ENCODE measurements at places on chromosomes 3 and 15. TPM values are rescaled to one million over a fixed set of nuclear protein-coding genes. Genes with fewer than 3 reads are reported as not detected.
A peak's percentile ranks its signal among the peaks of the same experiment; 100 is the strongest.

The THOC7 gene
- 63.6 TPM for total RNA-seq

The RTP4 gene
- 1.0 TPM for total RNA-seq

The STX19 gene
- not detected for total RNA-seq

The ALAS1 gene
- 69.7 TPM for total RNA-seq

The FRMD5 gene
- total RNA-seq: 25.5 TPM

The RTP3 gene
- total RNA-seq: not detected

DNA sequence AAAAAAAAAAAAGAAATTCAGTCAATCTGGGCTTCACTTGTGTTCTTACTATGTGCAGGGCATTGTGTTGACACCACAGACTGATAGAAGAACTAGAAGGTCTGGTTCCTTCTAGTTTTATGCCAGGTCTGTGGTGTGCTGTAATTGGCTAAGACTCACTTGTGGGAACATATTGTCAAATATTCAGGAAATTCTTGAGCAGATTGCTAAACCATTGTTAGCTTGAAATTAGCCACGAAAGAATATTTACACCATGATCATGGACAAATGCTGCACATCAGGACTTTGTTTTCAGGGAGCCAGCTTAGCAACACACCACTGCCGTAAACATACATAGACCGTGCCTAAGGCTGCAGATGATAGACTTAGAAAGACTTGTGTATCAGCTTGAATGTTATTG lies 74.6 kb downstream of the GTPBP8 start:
- no peaks in the 10 kb centered on the region for H3K36me3 ChIP-seq
- H3K27me3 ChIP-seq: no peaks in the 10 kb centered on the region
- DNase-seq: no peak
- no peak overlapping the region for H3K27ac ChIP-seq
- no peak overlapping the region for H3K4me3 ChIP-seq

DNA sequence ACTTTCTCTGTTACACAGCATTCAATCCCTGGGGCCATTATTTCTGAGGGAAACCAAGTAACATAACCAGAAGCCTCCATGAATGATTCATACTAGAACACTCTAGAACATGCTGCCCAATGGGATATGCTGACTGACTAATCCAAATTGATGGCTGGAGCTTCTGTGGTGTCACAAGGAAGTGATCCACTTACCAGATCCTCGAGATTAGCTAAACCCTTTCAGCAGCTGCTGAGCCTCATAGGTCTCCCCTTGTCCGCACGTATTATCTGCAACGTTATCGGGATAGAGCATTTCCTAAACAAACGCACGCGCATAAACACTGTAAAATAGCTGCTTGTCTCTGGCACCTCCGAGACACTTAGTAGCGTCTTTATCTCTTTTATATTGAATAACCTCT lies 61.2 kb upstream of the PROK2 start:
- H3K4me3 ChIP-seq: no peak overlapping the region
- no peaks in the 10 kb centered on the region for H3K36me3 ChIP-seq
- H3K4me1 ChIP-seq: no peaks in the 10 kb centered on the region
- H3K27ac ChIP-seq: no peak overlapping the region
- no peaks in the 10 kb centered on the region for H3K27me3 ChIP-seq

GRCh38 chr3:137201066-137201465 lies 243.3 kb downstream of the IL20RB start:
- H3K36me3 ChIP-seq: no peaks in the 10 kb centered on the region
- no peak for DNase-seq
- H3K27me3 ChIP-seq: no peaks in the 10 kb centered on the region
- H3K4me1 ChIP-seq: no peaks in the 10 kb centered on the region
- no peak overlapping the region for H3K27ac ChIP-seq

GRCh38 chr15:49696433-49696832 lies 75.6 kb downstream of the DTWD1 start:
- H3K27ac ChIP-seq: no peak overlapping the region
- H3K4me1 ChIP-seq: no peaks in the 10 kb centered on the region
- H3K27me3 ChIP-seq: no peaks in the 10 kb centered on the region
- H3K4me3 ChIP-seq: no peak overlapping the region
- DNase-seq: no peak
- H3K36me3 ChIP-seq: no peaks in the 10 kb centered on the region

GRCh38 chr3:122934251-122934650 lies 93.3 kb downstream of the SEMA5B start:
- no peaks in the 10 kb centered on the region for H3K36me3 ChIP-seq
- no peaks in the 10 kb centered on the region for H3K4me1 ChIP-seq
- H3K27ac ChIP-seq: no peak overlapping the region
- H3K27me3 ChIP-seq: no peaks in the 10 kb centered on the region
- no peak overlapping the region for H3K4me3 ChIP-seq

GRCh38 chr15:69666921-69667811 lies 214.5 kb downstream of the RPLP1 start:
- no peak overlapping the region for H3K4me3 ChIP-seq
- H3K4me1 ChIP-seq: peaks cover 23% of the 10 kb centered on the region
- DNase-seq: no peak

DNA sequence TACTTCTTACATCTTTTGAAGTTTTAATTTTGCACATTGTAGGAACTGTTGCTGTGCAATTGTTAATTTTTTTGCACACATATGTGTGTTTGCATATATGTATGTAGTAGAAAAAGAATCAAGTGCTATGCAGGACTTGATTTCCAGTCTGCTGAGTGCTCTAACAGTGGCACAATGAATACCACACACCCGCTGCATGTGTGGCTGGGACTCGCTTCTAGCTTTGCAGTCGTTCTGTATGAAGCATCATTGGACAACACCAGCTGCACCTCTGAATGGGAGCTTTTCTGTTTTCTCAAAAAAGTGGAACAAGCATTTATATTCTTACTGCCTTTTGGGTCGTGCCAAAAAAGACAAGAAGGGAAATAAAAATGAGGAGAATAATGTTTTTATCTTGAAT lies 564.7 kb downstream of the FOXP1 start:
- no peak for DNase-seq
- H3K27me3 ChIP-seq: no peaks in the 10 kb centered on the region
- H3K4me1 ChIP-seq: no peaks in the 10 kb centered on the region
- H3K36me3 ChIP-seq: peaks cover 11% of the 10 kb centered on the region

- no peaks in the 10 kb centered on the region for H3K27me3 ChIP-seq
- no peak for DNase-seq
- no peak overlapping the region for H3K27ac ChIP-seq
Observed at GRCh38 chr3:171827836-171828458, 15.2 kb upstream of the TMEM212 start.

- peak overlapping the region; percentile 87 for H3K27ac ChIP-seq
- no peaks in the 10 kb centered on the region for H3K27me3 ChIP-seq
- no peak for DNase-seq
Observed at GRCh38 chr3:123350971-123351370, 97.9 kb downstream of the ADCY5 start.

GRCh38 chr3:68151359-68151758 lies 496.9 kb upstream of the SUCLG2 start:
- H3K36me3 ChIP-seq: no peaks in the 10 kb centered on the region
- DNase-seq: no peak
- no peak overlapping the region for H3K27ac ChIP-seq
- no peaks in the 10 kb centered on the region for H3K27me3 ChIP-seq
- H3K4me1 ChIP-seq: no peaks in the 10 kb centered on the region

GRCh38 chr15:68807249-68807648 lies 13.4 kb downstream of the ANP32A start:
- H3K27me3 ChIP-seq: no peaks in the 10 kb centered on the region
- no peak overlapping the region for H3K4me3 ChIP-seq
- DNase-seq: no peak
- no peaks in the 10 kb centered on the region for H3K4me1 ChIP-seq
- no peaks in the 10 kb centered on the region for H3K36me3 ChIP-seq

- no peaks in the 10 kb centered on the region for H3K27me3 ChIP-seq
- H3K4me3 ChIP-seq: no peak overlapping the region
- no peaks in the 10 kb centered on the region for H3K4me1 ChIP-seq
- peaks cover 23% of the 10 kb centered on the region for H3K36me3 ChIP-seq
Observed at GRCh38 chr3:9704347-9705322, 1.0 kb downstream of the CPNE9 start.

- no peak overlapping the region for H3K4me3 ChIP-seq
- H3K27ac ChIP-seq: no peak overlapping the region
Observed at GRCh38 chr15:43900996-43901395, 74.2 kb downstream of the WDR76 start.

DNA sequence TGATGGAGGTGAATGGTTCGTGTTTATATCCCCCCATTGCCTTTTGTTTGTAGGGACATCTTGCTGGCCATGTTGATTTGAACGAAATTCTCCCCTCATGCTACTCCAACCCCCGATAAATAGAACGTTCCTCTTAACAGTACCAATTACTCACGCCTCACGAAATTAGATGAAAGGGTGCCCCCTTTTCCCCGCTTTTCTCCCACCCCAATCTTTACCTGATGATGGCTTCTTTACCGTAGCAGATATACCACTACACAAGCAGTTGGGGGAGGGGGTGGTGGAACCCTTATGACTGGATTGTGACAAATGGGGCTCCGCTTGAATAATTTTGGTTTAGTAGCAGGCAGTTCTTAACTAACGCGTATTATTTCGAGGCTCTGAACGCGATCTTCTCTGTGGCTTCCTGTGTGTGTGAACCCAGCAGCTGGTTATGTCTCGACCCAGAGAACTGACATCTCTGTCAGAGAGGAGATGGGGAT lies 1.1 kb downstream of the PIAS1 start:
- H3K36me3 ChIP-seq: no peaks in the 10 kb centered on the region
- peak overlapping the region; percentile 97 for H3K27ac ChIP-seq
- no peaks in the 10 kb centered on the region for H3K27me3 ChIP-seq
- peak overlapping the region; percentile 99 for H3K4me3 ChIP-seq

Measured in right atrium auricular region (tissue), 2 donors.